ENCODE measurements at places on chromosomes 1 and 21. TPM values are rescaled to one million over a fixed set of nuclear protein-coding genes. Genes with fewer than 3 reads are reported as not detected.

The VANGL1 gene
- total RNA-seq = 23.5 TPM

- DNase-seq = no peak
- H3K36me3 ChIP-seq = no peaks in the 10 kb centered on the region
- no peaks in the 10 kb centered on the region for H3K27me3 ChIP-seq
- no peaks in the 10 kb centered on the region for H3K4me1 ChIP-seq
Observed at GRCh38 chr1:72918940-72919339, 636.6 kb upstream of the NEGR1 start.

The HDGF gene
- total RNA-seq = 304 TPM

DNA sequence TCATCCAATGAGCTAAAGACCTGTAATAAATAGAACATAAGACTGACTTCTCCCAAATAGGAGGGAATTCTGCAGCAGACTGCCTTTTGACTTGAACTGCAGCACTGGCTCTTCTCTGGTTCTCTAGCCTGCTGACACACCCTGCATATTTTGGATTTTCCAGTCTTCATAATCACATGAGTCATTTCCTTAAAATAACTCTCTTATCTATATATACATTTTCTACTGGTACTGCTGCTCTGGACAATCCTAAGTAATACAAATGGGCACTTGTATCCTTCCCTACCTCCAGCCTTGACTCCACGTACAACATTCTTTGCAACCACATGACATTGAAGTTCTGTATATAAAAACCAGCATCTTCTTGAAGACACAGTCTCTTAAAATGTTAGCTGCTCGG is 429.4 kb upstream of the TMPRSS15 start:
- no peaks in the 10 kb centered on the region for H3K36me3 ChIP-seq
- no peak for DNase-seq
- H3K27ac ChIP-seq = no peak overlapping the region
- H3K4me3 ChIP-seq = no peak overlapping the region
- H3K4me1 ChIP-seq = no peaks in the 10 kb centered on the region

The KCNE2 gene
- total RNA-seq = not detected

The LEPROT gene
- total RNA-seq = 25.7 TPM

The CPT2 gene
- total RNA-seq = 18.1 TPM

The SELE gene
- not detected for total RNA-seq

GRCh38 chr21:35945089-35945671 is 115.1 kb downstream of the SETD4 start:
- H3K27ac ChIP-seq = no peak overlapping the region
- H3K36me3 ChIP-seq = no peaks in the 10 kb centered on the region
- no peak for DNase-seq
- H3K4me3 ChIP-seq = no peak overlapping the region
- no peaks in the 10 kb centered on the region for H3K4me1 ChIP-seq

- no peaks in the 10 kb centered on the region for H3K27me3 ChIP-seq
- H3K4me3 ChIP-seq = no peak overlapping the region
- H3K4me1 ChIP-seq = no peaks in the 10 kb centered on the region
- peak; percentile 18 for DNase-seq
- no peaks in the 10 kb centered on the region for H3K36me3 ChIP-seq
Observed at GRCh38 chr21:33011462-33011861, 14.3 kb upstream of the OLIG2 start.

The SCCPDH gene
- 0.30 TPM for total RNA-seq

DNA sequence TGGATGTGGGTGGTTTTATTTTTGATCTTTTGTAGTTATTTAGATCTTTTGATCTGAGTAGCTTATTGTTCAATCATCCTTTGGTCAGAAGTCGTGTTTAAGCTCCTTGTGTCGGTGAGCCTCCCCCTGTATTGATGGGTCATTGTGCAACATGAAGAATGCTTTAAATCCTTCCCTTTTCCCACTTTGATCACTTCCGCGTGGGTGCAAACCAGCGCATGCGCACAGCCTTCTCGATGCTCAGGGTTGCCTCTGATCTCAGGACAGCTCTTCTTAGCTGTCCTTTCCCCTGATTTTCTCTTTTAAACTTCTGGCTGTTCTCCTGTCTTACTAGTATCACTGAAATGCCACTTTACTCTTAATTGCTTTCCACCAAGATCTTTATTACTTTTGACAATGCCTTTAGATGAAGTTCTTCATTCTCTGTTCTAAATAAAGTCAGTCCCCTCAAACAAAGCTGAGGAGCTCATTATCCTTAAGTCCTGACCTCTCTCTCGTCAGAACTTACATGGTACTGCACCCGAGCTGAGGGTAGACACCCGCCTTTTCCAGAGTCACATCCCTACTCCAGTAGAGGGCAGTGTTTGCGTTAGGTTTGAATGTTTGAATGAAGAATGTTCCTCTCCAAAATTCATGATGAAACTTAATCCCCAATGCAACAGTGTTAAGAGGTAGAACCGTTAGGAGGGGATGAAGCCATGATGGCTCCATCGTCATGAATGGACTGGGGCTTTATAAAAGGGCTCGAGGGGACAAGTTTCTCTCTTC is 547.9 kb upstream of the TMPRSS15 start:
- no peak overlapping the region for H3K27ac ChIP-seq
- no peaks in the 10 kb centered on the region for H3K36me3 ChIP-seq
- no peaks in the 10 kb centered on the region for H3K4me1 ChIP-seq
- DNase-seq = no peak
- no peaks in the 10 kb centered on the region for H3K27me3 ChIP-seq
- no peak overlapping the region for H3K4me3 ChIP-seq

- no peak overlapping the region for H3K4me3 ChIP-seq
- no peak for DNase-seq
- H3K27me3 ChIP-seq = no peaks in the 10 kb centered on the region
- no peaks in the 10 kb centered on the region for H3K36me3 ChIP-seq
Observed at GRCh38 chr1:111415461-111415860, 12.1 kb downstream of the OVGP1 start.

DNA sequence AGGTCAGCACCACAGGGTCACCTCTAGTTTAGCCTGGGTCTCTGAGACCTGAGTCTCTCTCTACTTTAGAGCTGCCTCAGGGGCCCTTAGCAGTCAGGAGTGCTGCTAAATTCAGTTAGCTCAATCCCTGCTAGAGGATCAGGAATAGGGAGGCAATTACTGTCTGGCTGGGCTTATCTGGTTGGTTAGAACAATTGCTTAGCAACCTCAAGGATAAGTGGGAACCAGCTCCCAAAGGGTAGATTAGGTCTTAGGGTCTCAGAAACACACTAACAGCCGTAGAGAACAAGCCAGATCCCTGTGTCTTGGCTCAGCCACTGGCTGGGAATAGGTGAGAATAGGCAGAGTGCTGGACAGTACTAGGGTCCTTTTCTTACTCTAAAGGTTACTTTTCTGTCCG is 7.7 kb downstream of the PM20D1 start:
- no peaks in the 10 kb centered on the region for H3K36me3 ChIP-seq
- DNase-seq = no peak
- H3K27me3 ChIP-seq = no peaks in the 10 kb centered on the region
- H3K4me3 ChIP-seq = no peak overlapping the region
- H3K27ac ChIP-seq = no peak overlapping the region

The SPRR2G gene
- not detected for total RNA-seq

- no peak overlapping the region for H3K4me3 ChIP-seq
- H3K27ac ChIP-seq = no peak overlapping the region
- no peaks in the 10 kb centered on the region for H3K4me1 ChIP-seq
Observed at GRCh38 chr1:101920577-101920976, 76.1 kb downstream of the OLFM3 start.

DNA sequence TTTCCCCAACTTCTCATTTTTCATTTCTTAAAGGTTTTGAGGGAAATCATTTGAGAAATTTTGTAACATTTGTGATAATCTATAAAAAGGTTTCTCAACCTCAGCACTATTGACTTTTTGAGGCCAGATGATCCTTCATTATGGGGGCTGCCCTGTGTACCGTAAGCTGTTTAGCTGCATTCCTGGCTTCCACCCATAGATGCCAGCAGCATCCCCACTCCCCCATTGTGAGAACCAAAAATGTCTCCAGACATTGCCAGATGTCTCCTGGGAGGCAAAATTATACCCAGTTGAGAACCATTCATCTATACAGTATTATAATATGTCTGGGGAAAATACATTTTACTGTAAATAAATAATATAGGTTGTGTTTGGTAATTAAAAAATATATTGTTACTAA is 146.0 kb downstream of the PBX1 start:
- DNase-seq = no peak
- H3K36me3 ChIP-seq = no peaks in the 10 kb centered on the region
- H3K4me1 ChIP-seq = peaks cover 30% of the 10 kb centered on the region
- H3K27me3 ChIP-seq = no peaks in the 10 kb centered on the region
- no peak overlapping the region for H3K27ac ChIP-seq

GRCh38 chr1:70675737-70676156 is 264.7 kb downstream of the CTH start:
- H3K36me3 ChIP-seq = no peaks in the 10 kb centered on the region
- H3K4me1 ChIP-seq = no peaks in the 10 kb centered on the region
- H3K4me3 ChIP-seq = no peak overlapping the region

- H3K36me3 ChIP-seq = no peaks in the 10 kb centered on the region
- H3K27me3 ChIP-seq = no peaks in the 10 kb centered on the region
- no peak overlapping the region for H3K27ac ChIP-seq
- no peak overlapping the region for H3K4me3 ChIP-seq
- H3K4me1 ChIP-seq = no peaks in the 10 kb centered on the region
Observed at GRCh38 chr1:199619223-199619622, 408.3 kb upstream of the NR5A2 start.

DNA sequence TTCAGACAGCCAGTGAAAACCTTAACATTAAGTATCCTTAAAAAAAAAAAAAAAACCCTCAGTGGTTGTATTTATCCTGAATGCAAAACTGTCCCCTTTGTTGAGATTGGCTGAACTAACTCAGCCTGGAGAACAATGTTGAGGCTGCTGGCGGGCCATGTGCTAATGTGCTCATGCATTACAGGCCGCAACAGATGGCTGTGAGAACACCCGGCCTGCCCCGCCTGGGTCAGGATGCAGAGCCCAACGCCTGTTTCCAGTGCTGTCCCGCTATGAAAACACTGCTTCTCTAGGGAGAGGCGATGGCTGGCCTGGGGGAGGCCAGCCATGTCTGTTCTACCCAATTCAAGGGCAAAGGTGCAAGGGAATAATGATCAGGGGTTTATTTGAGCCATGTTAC is 13.8 kb downstream of the OLIG2 start:
- peaks cover 16% of the 10 kb centered on the region for H3K27me3 ChIP-seq
- no peak for DNase-seq

The GBP5 gene
- total RNA-seq = 0.17 TPM

DNA sequence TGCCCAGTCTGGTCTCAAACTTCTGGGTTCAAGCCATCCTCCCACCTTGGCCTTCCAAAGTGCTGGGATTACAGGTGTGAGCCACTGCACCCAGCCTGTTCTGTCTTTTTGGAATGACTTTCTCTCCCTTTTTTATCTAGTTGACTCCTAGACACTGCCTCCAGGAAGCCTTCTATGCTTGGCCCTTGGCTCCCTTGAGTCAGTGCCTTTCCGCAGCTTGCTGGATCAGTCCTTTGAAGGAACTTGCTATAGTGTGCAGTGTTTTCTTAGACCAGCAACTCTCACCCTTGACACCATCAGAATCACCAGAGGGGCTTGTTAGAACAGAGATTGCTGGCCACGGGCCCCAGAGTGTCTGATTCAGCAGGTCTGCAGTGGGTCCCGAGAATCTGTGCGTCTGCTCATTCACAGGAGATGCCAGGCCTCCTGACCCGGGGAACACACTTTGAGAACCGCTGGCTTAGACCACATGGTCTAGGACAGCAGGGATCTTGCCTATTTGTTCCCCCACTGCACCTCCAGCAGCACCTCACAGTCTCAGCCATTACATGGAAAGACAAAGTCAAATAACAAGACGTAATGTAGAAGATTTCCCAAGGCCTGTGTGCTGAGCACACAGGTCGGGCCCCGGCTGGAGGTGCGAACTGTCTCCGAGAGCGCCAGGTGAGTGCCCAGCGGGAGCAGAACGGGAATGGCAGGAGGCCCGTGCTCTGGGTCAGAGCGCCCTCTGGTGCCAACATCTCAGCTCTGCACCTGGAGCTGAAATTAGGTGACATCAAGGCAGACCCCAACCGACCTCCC is 27.4 kb upstream of the CTPS1 start:
- H3K4me1 ChIP-seq = peaks cover 28% of the 10 kb centered on the region
- no peak overlapping the region for H3K4me3 ChIP-seq
- H3K27ac ChIP-seq = no peak overlapping the region
- H3K36me3 ChIP-seq = no peaks in the 10 kb centered on the region

The RAB13 gene
- total RNA-seq = 93.6 TPM

The C1QB gene
- total RNA-seq = 0.32 TPM

The MSH4 gene
- 1.7 TPM for total RNA-seq

The DIRAS3 gene
- 1.9 TPM for total RNA-seq

- no peaks in the 10 kb centered on the region for H3K27me3 ChIP-seq
- no peak overlapping the region for H3K4me3 ChIP-seq
- no peak overlapping the region for H3K27ac ChIP-seq
Observed at GRCh38 chr1:35706846-35707600, 11.7 kb downstream of the C1orf216 start.

DNA sequence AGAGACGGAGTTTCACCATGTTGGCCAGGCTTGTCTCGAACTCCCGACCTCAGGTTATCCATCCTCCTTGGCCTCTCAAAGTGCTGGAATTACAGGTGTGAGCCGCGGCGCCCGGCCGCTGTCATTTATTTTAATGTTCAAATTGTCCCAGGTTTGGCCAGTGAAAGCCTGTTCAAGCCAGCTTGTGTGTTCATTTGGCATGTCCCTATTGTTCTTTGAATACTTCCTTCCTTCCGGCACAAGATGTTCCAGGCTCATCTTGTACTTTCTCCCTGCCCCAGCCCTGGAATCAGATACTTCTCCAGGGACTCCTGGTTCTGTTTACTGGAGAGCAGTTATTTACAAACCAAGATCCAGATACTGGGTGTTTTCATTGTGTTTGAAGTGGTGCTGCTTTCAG is 37.0 kb downstream of the ZBTB8B start:
- no peak for DNase-seq
- H3K4me1 ChIP-seq = peaks cover 9% of the 10 kb centered on the region
- no peak overlapping the region for H3K27ac ChIP-seq
- H3K4me3 ChIP-seq = no peak overlapping the region

GRCh38 chr21:45596704-45597318 is 46.7 kb upstream of the PCBP3 start:
- no peak overlapping the region for H3K4me3 ChIP-seq
- peak; percentile 48 for DNase-seq
- no peak overlapping the region for H3K27ac ChIP-seq
- H3K27me3 ChIP-seq = no peaks in the 10 kb centered on the region
- H3K36me3 ChIP-seq = no peaks in the 10 kb centered on the region

GRCh38 chr1:30447080-30447479 is 276.3 kb downstream of the MATN1 start:
- H3K27me3 ChIP-seq = no peaks in the 10 kb centered on the region
- no peak overlapping the region for H3K4me3 ChIP-seq
- H3K4me1 ChIP-seq = no peaks in the 10 kb centered on the region
- no peaks in the 10 kb centered on the region for H3K36me3 ChIP-seq

DNA sequence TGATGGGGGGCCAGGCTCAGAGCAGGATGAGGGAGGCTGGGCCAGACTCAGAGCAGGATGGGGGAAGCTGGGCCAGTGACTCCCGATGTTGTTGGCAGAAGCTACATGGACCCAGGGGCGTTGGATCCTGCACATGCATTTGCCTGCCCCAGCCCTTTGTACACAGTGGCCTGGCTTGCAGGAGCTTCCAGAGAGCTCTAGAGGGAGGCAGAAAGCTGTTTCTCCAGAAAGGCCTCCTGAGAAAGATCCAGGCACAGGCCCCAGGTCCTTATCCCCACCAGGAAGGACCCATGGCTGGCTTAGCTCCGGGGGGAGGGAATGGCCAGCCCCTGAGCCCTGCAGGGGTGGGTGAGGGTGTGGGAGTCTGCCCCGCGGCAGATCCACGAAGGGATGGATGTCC is 106.6 kb upstream of the ACTRT2 start:
- no peaks in the 10 kb centered on the region for H3K4me1 ChIP-seq
- DNase-seq = no peak
- no peak overlapping the region for H3K4me3 ChIP-seq
- H3K36me3 ChIP-seq = no peaks in the 10 kb centered on the region
- H3K27ac ChIP-seq = no peak overlapping the region

Data from HCT116 (cell line).